Activated CD4-positive, alpha-beta T cell treated with anti-CD3 and anti-CD28 coated beads for 1 hour (primary cell): ENCODE measurements at places on chromosomes 12 and 14.

- DNase-seq = no peak
These were observed 363.3 kb downstream of the PAWR start for GRCh38 chr12:79327465-79327864.

DNA sequence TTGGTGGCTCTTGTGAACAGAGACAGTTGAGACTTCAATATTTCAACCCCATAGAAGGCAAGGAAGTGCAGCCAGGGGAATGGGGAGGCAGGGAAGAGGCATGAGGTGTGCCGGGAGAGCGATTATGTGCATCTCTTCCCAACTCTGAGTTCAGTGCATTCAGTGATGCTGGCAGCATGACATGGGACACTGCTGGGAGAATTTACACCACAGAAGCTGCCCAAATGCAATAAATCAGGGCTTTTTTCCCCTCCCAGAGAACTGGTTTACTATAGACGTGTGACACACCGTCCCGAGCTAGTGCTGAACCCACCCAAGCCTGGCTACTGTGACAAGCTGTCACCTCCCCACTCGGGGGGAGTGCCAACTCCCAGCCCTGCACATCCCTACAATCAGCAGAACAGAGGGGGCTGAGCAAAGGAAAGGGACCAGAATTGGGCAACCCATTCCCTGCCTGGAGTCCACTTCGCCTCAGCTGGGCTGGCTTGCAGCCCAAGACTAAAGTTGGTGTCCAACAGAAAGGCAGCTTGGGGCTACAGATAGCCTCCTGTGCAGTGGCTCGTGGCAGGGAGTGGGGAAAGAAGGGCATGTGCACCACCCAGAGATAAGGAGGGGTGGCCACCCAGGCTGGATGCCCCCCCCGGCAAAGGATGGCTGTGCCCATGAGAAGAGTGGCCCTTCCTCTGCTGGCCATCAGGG lies 16.7 kb downstream of the AHSA1 start:
- no peak for DNase-seq

- DNase-seq = no peak
These were observed 975 bp upstream of the RTL1 start for GRCh38 chr14:100904307-100905087.

DNA sequence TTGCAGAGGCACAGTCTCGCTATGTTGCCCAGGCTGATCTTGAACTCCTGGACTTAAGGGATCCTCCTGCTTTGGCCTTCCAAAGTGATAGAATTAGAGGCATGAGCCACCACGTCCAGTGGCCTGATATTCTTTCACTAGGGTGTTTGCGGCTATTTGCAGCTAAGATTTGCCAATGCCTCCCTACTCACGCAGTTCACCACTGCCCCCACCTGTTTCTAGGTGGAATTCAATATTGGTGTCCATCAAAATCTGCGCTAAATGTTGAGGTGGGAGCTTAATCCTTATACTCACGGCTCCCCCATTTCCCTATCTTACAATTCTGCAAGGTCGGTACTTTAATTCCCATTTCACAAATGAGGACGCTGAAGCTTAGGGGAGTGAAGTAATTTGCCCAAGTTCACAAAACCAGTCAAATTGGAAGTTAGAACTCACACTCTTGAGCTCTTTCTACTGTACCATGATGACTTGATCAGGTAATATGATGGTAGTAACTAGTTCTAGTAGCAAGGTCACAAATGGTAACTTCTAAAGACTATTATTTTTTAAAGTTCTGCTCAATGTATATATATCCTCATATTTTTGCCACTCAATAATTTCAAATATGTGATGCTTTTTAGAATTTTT lies 22.1 kb upstream of the LRRC9 start:
- DNase-seq = no peak

DNA sequence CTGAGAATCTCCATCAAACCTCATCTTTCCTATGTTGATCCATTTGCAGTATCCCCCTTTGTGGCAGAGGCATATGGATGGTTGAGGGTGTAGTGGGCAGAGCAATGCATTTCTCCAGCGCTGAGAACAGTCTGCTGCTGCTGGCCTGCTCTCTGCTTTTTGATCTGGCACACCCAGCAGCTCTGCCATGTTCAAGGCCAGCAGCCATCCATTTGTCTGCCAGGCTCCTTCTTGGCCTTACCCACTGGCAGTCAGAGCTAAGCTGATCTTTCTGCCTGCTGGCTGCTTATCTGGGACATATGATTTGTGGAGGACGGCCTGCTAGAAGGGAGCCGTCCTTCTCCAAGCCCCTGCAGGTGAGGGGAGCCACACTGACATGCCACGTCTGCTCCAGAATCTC lies 17.0 kb downstream of the NPC2 start:
- DNase-seq = no peak

GRCh38 chr14:32078023-32078857 lies 1.1 kb downstream of the ARHGAP5 start:
- DNase-seq = no peak

DNA sequence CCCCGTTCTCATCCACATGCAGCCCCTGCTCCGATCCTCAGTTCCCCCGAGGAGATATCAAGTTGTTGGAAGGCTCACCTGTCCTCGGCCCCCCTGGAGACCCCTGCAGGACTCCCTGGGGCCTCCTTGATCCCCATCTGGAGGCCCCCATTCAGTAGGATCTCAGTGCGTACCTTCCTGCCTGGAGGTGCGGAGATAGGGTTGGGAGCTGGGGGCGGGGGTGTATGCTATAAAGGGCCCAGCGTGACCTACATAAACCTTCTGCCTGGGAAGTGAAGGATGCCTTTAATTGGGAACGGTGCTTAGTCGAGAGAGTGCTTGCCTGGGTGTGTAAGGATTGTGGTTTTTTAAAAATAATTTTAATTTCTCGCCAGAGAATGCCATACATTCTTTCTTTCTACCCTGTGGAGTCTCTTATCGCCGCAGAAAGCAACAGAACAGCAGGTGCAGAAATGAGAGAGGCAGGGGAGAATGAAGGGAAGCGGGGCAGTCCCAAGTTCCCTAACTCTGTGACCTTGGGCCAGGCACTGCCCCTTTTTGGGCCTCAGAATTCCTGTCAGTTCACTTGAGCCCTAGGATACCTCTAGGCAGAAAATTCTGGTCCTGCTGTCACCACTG lies 153.7 kb downstream of the TSPAN9 start:
- DNase-seq = no peak

DNA sequence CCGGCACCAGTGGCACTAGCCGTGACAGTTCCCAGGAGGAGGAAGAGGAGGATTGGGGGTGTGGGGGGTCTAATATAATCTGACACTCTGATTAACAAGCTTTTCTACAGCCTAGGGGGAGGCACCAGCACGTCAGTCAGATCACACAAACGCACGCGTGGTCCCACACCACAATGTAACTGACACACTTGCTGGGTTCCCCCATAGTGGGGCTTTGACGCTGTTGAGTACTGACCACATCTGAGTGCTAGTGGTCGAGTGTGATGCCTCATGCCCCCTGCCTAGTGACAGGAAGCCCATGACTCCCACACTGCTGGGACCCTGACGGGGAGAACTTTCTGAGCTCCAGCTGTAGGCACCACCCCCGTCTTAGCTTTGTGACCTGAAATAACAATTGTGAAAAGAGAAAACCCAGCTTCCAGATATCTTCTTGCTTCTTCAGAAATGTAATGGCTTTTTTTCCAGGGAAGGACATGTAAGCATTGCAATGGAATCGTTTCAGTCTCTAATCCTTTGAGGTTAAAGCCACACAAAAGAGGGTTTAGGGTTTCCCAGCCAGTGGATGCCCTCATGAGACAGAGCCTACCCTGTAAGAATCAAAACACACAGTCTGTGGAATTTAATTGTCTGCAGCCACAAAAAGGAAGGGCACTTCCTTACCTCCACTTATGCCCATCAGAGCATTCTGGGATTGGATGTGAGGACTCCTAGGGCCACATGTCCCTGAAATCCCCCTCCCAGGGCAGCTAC lies 183.9 kb downstream of the PIWIL1 start:
- DNase-seq = no peak

DNA sequence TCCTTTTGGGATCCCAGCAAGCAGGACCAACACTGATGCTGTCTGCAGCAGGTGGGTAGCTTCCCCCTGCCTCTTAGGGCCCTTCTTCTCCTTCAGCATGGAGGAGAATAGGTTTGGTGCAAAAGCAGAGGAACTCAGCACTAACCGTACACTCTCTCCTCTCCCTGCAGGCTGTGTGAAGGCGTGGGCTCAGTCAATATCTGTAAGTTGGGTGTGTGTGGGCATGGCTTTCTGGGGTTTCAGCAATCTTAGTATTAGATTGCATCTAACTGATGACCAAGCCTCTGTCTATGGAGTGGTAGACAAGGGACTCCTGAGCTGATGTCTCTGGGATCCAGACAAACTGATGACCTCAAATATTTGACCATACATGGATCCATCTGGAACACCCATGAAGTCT lies 14.3 kb downstream of the KRT85 start:
- no peak for DNase-seq

- DNase-seq = no peak
These were observed 195.1 kb downstream of the IPO8 start for GRCh38 chr12:30500532-30500931.

GRCh38 chr12:112761366-112761986 lies 30.1 kb upstream of the RPH3A start:
- DNase-seq = no peak

DNA sequence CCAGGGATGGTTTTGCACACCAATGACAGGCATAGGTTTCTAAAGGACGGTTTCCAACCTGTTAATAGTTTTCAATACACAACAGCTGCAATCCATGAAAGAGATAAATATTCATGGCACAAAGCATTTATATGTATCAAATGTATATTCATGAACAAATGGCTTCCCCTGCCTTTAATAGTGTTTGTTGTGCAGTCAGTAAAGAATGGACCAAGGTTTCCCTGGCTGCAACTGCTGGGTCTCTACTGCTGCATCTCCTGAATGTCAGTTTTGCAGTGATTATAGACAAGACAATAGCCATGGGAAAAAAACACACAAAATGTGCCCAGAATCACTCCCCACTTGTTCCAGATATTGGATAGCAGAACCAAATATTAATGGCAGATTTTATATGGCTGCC lies 284.1 kb downstream of the BTG1 start:
- DNase-seq = no peak

GRCh38 chr12:101927999-101928398 lies 50.6 kb downstream of the DRAM1 start:
- DNase-seq = no peak

DNA sequence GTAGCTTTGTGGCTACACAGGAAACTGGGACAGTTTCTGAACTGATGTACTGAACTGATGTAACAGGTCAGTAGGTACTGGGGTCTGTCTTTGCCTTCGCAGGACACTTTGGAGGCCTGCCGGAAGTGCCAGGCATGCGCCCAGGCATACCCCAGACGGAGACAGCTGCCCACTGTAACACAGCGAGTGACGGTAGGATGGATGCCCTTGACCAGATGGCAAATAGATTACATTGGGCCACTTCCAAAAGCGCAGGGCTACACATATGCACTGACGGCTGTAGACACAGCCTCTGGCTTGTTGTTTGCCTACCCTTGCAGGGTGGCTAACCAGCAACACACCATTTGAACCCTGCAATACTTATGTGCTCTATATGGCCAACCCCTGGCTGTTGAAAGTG lies 94.1 kb upstream of the TMPO start:
- no peak for DNase-seq

DNA sequence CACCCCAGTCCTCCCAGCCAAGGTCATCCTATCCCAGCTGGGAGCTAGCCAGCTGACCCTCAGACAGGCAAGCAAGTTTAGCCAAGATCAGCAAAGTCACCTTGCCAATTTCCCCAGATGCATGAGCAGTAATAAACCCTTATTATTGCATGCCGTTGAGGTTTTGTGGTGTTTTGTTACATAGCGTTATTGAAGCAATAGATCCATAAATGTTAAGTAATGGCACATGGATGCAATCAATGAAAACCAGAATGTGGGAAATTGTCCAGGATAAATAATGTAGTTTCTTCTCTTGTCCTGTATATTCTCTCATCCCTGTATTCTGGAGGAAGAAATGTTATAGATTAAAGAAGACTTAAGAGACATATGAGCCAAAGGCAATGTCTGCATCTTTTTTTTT lies 18.0 kb upstream of the TMEM260 start:
- no peak for DNase-seq

DNA sequence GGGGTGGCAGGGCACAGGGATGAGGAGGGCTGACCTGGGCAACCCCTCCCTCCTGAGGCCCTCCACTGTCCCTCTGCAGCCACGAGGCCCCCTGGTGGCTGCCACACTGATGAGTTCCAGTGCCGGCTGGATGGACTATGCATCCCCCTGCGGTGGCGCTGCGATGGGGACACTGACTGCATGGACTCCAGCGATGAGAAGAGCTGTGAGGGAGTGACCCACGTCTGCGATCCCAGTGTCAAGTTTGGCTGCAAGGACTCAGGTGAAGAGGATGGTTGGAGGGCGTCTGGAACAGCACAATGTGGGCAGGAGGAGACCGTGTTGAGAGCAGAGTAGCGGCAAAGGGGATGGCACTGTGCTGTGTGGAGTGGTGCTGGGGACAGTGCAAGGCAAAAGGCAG lies 25.7 kb upstream of the LRP1-AS start:
- DNase-seq = no peak

DNA sequence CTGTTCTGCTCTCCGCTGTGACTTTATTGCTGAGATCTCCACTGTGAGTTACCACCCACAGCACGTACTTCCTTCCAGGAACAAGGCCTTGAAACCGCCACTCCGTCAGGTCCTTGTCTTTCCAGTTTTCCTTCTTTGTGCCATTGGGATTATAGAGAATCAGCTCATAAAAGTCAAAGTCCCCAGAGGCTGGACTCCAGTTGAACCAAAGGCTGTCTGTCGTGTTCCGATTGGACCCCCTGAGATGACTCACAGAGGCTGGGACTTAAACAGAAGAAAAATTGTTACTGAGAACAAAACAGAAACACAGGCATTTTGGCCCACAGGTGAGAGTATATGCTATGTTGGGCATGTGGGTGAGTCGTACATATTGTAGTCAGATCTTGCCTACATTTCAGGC lies 76.6 kb downstream of the PTPRB start:
- no peak for DNase-seq
